ENCODE measurements at places on chromosomes 7 and 10.

GRCh38 chr10:69145329-69145728, 21.4 kb downstream of the VPS26A start:
- DNase-seq, result no peak

- DNase-seq, result no peak
Measured at GRCh38 chr10:95550073-95550672, 11.0 kb downstream of the SORBS1 start.

- DNase-seq, result no peak
Measured at GRCh38 chr7:150489782-150490181, 24.9 kb upstream of the GIMAP7 start.

GRCh38 chr10:29634764-29635625, at the start of gene SVIL:
Gene SVIL, minus strand, starts transcription at chr10:29634971. Its CDS starts 79,913 bp downstream, at chr10:29555058.
- DNase-seq, result no peak

GRCh38 chr10:24034571-24034970, 174.4 kb upstream of the KIAA1217 start:
- no peak for DNase-seq

DNA sequence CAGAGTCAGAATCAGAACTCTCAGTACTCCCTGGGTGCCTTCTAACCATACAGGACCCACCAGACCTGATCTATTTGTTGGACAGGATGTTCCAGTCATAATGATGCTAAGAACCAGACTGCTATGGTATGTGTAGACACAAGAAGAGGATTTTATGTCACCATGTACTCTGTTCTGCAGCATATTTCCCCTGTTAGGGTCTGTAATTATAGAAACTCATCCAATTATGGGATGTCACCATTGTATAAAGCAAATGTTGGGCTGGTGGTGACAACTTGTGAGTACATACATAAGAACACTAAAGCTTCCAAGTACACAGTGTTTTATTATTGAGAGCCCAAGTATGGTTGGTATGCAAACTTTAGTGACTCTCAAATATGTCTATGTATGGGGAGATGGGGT, 67.1 kb upstream of the AGBL3 start:
- no peak for DNase-seq

- no peak for DNase-seq
Measured at GRCh38 chr7:7832518-7832917, 114.1 kb upstream of the RPA3 start.

- peak; percentile 27 for DNase-seq
Measured at GRCh38 chr7:92835851-92836488, 403 bp downstream of the CDK6 start.

GRCh38 chr7:106124186-106124585, 12.1 kb upstream of the SYPL1 start:
- no peak for DNase-seq

GRCh38 chr7:96993094-96993865, 12.1 kb upstream of the DLX6 start:
- no peak for DNase-seq

GRCh38 chr7:87818336-87818735, 57.8 kb downstream of the SLC25A40 start:
- no peak for DNase-seq

GRCh38 chr7:128434413-128435326, 21.0 kb upstream of the HILPDA start:
- no peak for DNase-seq

DNA sequence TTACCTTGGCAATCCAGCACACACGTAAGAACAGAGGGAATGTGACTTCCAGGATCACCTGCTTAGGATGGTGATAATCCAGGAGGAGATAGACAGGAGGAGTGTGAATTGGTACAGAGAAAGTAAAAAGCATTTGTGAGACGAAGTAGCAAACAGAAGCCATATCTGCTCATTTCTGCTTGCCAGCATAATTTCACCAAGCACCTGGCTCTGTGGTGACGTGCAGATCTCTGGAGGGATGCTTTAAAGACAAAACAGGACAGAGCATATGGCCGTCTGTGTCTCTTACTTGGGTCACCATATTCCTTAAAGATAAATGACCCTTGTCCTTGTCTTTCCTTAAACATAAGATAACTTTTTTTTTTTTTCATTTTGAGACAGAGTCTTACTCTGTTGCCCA, 90.2 kb upstream of the ARHGAP21 start:
- no peak for DNase-seq

DNA sequence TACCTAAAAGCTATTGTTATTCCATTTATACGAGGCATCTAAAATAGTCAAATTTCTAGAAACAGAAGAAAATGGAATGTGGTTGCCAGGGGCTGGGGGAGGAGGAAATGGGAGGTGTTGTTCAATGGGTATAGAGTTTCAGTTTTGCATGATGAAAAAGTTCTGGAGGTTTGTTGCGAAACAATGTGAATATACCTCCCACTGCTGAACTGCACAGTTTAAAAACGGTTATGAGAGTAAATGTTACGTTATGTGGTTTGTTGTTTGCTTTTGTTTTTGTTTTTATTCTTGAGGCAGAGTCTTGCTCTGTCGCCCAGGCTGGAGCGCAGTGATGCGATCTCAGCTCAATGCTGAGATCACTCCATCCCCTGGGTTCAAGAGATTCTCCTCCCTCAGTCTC, 64.9 kb upstream of the NRBF2 start:
- DNase-seq, result no peak

DNA sequence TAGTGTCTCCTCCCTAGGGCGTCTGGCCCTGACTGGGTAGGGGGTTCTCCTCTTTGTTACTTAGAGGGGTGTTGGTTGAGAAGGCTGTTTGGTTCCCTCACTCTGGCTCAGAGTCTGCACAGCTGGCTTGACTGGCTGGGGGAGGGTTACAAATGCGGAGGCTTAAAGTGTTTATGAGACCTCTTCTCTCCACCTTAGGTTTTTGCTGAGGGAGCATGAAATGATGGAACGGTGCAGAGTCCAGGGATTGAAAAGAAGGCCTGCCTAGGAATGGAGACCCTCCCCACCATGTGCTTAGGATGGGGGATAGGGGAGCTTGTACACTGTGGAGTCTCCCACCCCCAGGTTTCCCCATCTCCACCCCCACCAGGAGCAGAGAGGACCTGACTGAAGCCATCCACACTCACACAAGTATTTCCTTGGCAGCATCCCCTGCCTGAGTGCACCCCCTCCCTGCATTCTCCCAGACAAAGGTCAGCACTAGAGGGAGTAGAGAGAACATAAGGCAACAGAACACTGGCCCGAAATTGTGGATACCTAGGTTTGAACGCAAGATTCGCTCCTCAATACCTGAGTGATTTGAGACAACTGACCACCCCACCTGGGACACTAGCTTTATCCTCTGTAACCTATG, 1.7 kb upstream of the LDB1 start:
- no peak for DNase-seq

- DNase-seq, result no peak
Measured at GRCh38 chr7:158361326-158361946, 226.2 kb downstream of the PTPRN2 start.

DNA sequence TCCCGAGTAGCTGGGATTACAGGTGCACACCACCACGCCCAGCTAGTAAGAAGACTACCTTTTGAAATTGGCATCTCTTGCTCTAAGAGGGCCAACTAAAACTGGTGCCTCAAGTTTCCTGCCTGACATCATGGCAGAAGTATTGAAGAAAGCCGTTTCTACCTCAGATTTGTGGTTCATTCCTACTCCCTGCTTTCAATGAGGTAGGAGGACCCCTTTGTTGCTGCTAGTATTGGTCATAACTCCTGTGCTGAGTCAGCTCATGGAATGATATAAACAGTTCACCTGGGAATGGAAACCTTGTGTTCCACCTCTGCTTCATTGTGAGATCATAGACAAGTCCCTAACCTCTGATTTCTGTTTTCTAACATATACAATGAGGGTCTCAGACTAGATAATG, 82.8 kb downstream of the CDK6 start:
- DNase-seq, result no peak

DNA sequence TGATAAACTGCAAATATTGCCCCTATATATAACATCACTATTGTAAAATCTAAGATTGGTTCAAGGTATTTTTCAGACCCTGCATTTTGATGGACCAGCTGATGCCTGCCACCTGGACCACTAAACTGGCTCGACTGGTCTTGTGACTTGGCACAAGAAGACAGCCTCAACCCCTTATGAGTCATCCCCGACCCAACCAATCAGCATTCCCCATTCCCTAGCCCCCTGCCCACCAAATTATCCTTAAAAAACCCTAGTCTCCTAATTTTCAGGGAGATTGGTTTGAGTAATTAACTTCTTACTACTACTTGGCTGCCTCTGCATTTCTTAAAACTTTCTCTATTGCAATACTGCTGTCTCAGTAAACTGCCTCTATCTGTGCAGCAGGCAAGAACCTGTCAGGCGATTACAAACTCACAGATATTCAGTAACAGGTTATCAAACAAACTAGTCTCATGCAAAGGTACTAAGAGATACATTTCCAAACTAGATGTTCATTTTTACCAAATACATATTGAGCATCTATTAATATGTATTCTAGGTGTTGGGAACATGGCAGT, 5.5 kb downstream of the CCDC186 start:
- no peak for DNase-seq

DNA sequence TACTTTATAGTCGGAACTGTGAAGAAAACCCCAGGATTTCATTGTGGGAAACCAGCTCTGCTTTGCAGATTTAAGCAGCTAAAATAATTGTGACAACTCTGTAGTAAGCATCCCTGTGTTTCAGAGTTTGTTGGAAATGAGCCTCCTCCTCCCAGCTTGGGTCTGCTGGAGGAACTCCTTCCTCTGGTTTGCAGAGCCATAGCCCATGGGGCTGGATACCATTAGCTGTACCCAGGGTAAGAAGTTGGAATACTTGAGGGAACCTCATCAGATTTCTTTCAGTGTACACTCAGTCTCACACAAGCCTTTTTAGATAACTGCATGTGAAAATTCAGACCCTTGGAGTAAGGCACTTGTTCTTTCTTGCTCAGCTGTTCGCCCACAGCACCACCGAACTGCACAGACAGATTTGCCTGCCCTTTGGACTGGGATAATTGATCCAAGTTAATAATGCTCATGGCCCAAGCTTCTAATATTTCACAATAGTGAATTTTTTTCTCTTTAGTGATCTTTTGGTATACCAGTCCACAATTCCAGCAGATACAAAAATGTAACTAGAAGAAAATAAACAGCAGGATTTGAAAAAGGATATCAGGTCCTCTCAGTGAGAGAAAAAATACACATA, 467.4 kb upstream of the FZD8 start:
- DNase-seq, result no peak

DNA sequence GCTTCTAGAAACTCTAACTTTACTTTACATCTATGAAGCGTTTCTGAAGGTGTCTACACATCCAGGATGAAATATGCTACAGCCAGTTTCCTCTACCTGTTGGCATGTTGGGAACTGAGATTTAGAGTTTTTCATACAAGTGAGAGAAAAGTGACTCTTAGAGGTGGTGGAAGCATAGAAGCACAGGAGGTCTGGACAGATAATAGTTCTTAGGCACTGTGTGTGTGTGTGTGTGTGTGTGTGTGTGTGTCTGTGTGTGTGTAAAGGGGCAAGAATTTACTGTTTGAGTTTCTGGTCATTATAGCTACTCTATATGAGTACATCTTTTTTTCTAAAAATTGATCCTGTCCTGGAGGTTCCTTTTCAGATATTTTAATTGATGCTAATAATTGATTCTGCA, 110.7 kb upstream of the MTPN start:
- no peak for DNase-seq

All from effector memory CD8-positive, alpha-beta T cell (primary cell).